ENCODE measurements at places on chromosomes 3 and 15.

DNA sequence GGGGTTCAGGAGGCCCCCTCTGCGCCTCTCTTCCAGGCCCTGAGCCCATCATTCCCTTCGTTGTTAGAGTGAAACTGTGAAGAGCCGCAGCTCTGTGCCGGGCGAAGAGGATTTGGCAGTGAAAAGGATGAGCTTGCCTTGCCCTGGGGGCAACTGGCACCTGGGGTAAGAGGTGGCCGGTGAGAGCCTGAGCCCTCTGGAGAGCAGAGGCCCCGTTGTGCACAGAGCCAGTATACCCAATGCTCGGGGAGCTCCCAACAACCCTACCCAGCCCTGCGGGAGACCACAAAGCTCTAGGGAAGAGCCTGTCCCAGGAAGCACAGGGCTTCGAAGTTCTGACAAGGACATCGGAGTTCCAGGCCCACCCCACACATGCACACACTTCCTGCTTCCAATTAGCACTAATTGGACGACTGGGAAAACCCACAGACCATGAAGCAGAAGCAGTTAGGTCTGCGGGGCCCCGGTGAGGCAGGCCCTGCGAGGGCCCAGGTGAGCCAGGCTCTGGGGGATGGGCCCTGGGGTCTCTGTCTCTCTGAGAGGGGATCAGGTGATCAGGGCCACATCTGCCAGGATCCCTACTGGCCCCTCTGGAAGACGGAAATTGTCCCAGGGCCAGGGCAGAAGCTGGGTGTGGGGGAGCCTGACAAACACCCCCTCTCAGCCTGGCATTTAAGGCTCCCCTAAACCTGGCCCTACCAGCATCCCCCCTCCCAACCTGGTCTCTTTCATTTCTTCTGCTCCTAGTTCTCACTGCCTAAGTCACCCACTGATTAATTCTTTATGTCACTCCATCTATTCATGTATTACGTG lies 27.9 kb upstream of the SFMBT1 start:
- no peak for DNase-seq

DNA sequence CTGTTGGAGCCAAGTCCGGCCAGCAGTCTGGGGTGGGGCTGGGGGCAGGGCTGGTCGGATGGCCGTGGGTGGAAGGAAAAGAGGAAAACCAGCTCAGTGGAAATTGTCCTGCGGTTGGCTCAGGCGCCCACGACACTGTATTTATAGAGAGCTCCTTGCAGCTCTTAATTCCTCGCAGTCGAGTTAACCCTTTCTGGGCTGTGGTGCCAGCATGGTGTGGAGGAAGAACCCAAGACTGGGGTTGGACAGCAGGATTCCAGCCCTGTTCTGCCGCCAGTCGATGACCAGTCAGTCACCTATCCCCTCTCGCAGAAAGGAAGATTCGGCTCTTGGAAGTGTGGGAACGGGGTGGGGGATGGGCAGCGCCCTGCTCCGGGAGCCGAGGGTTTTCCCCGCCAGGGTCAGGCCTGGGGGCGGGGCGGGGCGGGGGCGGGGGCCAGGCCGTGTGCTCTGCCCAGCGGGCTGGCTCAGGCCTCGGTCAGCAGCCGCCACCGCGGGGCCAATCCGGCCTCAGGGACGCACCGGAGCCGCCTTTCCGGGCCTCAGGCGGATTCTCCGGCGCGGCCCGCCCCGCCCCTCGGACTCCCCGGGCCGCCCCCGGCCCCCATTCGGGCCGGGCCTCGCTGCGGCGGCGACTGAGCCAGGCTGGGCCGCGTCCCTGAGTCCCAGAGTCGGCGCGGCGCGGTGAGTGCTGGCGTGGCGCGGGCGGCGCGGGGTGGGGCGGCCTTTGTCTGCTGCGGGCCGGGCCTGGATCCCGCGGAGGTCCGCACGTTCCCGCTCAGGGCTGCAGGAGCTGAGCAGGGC lies at the start of gene CD276:
CD276 (plus strand) TSS at position 607 of the 804 bp plus-strand sequence. CDS start 15,257 bp downstream, outside the sequence.
- DNase-seq = no peak

GRCh38 chr3:76370749-76371520 lies 585.6 kb upstream of the ZNF717 start:
- DNase-seq = no peak

DNA sequence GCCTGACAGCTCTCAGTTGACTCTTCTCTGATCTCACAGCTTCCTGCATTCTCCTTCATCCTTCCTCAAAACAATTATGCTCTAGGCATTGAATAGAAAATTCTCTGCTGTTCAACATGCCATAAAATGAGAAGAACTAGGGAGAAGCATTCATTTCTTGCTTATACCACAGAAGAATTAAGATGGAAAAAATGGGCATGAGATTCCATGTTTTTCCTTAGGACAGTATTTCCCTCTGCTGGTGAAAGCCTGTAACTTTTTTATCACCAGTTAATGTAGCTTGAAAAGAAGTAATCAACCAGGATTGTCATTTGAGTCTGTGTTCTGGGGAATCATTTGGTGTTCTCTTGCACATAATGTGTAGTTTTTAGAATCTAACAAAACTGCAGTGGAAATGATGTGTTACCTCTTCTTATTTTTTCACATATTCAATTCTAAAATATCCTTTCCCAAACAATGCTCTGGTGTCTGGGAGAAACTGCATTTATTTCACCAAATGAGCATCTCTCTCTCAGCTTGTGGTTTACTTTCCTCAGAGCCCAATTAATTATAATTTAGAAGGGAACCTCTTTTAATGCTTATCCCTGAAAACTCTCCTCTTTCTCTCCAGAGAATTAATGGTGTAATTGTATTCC lies 92.8 kb upstream of the DCBLD2 start:
- no peak for DNase-seq

DNA sequence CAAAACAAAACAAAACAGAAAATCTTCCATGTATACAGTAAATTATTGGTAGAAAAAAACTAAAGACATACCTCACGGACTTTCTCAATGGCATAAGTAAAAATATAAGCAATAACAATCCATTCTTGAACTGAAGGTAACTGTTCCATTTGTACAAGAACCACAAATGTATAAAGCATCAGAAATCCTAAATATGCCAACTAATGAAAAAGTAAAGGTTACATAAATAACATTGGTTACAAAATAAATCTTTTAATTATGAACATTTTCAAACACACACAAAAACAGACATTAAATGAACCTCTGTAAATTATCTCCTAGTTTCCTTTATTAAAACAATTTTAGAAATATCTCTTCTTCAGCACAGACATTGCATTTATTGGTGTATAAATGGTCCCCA lies 60.7 kb upstream of the USP50 start:
- no peak for DNase-seq

GRCh38 chr3:52880474-52880873 lies 16.9 kb downstream of the STIMATE start:
- no peak for DNase-seq

DNA sequence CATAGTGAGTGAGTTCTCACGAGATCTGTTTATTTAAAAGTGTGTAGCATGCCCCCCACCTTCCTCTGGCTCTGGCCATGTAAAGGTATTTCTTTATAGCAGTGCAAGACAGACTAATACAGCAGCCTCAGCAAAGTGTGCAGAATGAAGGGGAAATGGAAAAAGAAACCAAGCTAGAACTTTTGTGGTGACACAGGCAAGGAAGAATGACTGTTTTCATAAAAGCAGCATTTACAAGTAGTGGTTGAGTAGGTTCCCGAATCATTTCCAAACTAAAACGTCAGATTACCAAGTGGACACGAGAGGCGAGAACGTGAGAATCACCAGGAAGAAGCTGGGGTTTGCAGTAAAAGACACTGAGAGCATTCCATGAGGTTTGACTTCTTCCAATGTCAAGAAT lies 100.2 kb upstream of the AKAP13 start:
- DNase-seq = no peak

DNA sequence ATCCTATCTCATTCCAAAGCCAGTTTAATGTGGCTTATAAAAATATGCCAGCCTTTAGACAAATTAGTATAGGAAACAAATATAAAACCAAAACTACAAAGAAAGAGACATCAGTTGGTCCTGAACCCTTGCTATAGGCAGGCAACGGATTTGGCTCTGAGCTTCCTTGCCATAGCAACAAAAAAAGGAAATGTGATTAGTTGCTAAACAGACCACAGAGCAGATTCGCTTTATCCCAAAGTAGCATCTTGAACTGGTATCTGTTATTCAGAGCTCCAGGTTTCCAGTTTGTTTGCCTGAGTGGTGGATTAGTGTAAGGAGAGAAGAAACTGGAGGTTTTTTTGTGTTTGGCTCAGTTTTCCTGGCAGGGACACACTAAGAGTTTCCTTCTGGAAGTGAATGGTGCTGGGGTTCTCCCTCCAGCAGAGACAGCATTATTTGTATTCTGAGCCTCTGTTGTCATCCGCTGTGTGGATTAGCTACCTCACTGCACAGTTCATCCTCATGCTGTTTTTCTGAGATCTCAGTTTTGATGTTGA lies 44.1 kb downstream of the CHST2 start:
- DNase-seq = no peak

GRCh38 chr3:436053-436452 lies 239.5 kb downstream of the CHL1 start:
- no peak for DNase-seq

DNA sequence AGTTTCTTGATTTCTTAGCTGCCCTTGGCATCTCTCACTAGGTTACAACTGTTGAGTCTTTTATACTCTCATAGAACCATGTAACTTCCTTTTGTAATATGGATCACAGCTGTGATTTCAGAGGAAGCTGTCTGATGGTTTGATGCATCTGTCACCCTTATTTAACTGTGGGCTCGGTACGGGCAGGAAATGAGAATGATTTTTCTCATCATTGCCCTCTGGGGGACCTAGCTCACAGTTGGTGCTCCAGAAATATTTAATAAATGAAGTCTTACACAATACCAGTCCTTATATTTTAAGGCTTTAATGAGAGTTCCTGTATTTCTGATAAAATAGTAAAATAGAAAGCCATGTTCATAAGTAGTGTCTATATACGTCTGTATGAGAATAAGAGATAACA lies 151.2 kb downstream of the EBLN2 start:
- DNase-seq = no peak

DNA sequence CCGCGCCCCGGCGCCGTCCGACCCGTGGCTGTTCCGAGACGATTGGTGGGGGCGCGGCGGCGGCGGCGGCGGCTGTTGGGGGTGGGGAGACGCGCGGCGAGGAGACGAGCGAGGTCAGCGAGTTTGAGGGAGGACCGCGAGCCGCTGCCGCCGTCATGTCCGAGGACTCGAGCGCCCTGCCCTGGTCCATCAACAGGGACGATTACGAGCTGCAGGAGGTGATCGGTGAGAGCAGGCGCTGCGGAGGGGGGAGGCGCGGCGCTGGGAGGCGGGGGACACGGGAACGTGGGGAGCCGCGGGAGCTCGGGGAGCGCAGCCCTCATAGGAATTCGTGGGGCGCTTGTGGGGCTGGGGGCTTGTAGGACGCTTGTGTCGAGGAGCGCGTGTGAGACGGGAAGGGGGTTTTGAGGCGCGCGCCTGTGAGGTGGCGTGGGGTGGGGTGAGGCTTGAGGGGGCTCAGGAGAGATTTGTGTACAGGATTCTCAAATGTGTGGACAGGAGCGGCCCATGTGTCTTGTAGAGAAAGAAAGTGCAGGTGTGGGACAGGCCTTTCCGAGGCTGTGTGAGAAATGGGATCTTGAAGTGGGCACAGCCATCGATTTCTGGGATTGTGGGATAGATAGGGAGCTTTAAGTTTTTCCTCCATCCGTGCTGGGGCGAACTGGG lies 518 bp downstream of the OXSR1 start:
- DNase-seq = no peak

DNA sequence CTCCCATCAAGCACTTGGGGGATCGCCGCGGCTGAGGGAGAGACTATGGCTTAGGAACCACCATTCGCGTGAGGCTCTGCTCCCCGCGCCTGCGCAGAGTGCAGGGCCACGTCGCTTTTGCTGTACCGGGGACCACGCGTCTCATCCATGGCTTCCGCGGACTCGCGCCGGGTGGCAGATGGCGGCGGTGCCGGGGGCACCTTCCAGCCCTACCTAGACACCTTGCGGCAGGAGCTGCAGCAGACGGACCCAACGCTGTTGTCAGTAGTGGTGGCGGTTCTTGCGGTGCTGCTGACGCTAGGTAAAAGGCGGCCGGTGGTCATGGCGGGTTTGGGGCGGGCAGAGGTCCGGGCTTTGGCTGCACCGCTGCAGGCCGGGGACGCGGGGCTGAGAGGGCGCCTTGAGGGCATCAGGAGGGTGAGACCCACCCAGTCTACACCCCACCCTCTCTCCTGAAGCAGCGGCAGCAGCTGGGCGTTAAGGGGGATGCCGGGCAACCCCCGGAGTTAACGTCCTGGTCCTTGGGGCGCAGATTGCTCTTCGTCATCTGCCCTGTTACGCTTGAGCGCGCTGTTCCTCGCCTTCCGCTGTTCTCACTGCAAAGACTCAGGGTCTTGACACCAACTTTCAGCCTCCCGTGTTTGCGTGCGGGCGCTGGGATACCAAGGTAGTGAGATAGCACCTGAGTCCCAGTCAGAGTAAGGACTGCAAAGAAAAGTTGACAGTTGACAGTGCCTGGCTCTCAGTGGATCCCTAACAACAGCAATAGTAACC lies at the start of gene SRPRB:
SRPRB (plus strand) TSS at position 114 of the 774 bp plus-strand sequence; CDS start at position 148, 34 bp downstream.
- peak; percentile 92 for DNase-seq

DNA sequence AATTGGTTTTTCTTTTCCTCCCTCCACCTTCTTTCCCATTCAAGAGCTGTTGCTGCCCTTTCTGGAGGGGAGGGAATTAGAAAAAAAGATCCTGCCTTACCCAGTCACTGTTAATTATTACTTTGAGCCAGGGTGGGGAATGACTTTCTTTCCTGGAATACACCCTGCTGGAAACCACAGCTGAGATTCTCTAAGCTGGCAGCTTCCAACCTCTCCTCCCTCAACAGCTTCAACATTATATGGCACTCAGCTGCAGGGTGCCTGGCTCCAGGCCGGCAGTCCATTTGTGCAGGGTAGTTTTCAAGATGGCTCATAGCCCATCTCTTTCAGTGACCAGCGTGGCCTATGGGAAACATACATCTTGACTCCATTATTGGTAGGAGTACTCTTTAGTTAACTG lies 105.8 kb downstream of the UBE3A start:
- DNase-seq = no peak

GRCh38 chr3:2360815-2361214 lies 262.1 kb downstream of the CNTN4 start:
- DNase-seq = no peak

DNA sequence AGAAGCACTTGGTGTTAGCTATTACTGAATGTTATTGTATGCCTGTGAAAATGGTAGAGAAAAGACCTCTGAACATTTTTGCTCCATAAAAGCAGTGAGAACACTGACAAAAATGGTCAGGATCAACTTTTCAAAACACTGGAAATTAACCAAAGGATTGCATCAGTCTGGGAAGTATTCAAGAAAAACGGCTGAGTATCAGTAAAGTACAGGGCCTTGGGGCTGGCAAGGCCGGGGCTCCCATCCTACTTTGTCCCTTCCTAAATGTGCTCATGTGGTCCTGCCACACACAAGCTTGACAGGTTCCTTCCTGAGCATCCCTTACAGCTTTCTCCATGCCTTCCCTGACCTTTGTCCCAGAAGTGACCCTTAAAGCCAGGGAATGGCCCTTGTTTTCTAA lies 84.0 kb downstream of the CFAP20DC start:
- DNase-seq = no peak

DNA sequence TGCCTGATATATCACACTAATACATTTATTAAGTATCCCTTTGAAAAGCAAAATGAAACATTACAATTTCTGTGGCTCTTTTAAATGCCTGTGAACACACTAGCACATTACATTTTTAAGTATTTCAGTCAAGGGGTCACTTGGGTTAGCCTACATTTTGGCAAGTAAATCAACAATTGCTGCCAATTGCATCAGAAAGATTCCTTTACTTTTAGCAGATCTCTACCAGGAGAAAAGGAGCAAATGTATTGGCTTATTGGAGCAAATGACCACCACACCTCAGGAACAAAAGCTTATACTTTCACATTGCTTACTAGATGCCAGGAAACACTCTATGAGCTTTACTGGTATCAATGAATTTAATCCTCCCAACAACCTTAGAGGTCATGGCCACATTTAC lies 947.1 kb downstream of the FHIT start:
- DNase-seq = no peak
